ENCODE measurements at places on chromosomes 3 and 15. TPM values are rescaled to one million over a fixed set of nuclear protein-coding genes. Genes with fewer than 3 reads are reported as not detected.

DNA sequence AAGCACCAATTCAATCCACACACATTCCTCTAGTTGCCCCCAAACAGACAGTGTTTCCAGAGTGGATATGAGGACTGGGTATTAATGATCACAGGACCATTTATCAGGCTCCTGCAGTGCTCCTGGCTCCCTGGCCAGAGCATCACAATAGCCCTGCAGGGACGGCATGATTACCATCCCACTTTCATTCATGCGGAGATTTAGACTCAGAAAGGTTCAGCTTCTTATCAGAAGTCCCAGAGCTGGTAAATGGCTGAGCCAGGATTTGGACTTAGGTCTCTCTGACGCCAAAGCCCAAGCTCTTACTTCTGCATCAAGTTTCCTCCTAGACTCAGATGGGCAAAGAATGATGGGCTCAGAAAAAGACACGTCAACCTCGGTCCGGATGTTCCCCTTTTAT, 2.9 kb upstream of the EPHB3 start:
- DNase-seq: no peak

- DNase-seq: no peak
Measured at GRCh38 chr3:46212101-46212500, 4.0 kb upstream of the CCR1 start.

Gene CCDC39
- total RNA-seq: not detected

DNA sequence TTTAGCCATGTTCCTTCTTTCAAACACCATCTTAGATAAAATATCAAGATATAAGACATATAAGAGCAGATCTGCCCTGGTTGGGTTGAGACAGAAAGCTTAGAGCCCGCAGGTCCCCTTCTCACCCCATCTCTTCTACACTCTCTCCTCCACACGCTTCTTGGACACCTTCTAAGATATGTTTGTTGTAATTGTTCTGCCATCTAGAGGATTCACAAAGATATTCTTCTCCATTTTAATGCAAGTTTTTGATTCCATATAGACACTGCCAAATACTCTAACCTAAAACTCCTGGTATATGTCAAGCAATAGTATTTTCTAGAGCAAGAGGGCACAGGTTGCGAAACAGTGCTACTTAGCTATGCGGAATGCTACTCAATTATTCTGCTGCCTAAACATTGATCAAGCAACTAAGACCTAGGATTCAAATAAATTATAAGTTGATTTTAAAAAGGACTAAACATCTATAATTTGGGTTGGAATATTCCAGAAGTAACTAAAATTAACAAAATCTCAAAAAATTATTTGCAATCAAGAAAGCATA, 6.8 kb downstream of the CHRM5 start:
- DNase-seq: no peak

- DNase-seq: no peak
Measured at GRCh38 chr3:47421741-47422649, 41.2 kb downstream of the PTPN23 start.

DNA sequence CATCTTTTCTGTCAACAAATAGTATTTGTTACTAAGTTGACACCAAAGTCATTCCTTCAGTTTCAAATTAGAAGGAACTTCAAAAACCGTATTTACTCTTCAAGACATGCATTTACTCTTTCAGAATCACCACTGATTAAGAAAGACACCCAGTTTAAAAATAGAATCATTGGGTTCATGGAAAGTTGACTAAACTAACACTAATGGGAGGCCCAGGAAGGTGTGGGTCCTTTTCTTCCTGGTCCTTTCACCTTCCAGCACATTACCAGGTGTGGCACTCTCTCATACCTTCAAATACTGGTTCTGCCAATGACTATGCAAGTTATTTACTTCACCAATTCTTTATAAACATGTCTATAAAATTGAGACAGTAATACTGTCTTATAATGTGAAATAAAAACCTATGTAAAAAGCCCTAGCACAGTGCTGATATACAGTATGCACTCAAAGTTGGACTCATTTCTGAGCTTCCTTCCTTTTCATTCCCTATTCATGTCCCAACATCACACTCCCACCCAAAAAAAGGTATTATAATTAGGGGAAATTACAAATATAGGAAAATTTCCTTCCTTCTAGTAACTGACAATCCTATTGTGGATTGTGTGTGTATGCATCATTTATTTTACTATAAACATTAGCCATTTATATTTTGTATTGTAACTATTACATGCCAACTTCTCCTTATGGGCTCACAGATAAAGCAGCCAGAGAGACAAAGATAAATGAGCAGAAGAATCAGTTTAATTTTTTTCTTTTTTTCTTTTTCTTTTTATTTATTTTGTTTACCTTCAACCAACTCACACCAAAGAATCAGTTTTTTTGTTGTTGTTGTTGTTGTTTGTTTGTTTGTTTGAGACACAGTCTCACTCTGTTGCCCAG, 48.9 kb downstream of the LRRFIP2 start:
- DNase-seq: no peak

GRCh38 chr3:165895919-165896318, 58.7 kb upstream of the BCHE start:
- no peak for DNase-seq

- no peak for DNase-seq
Measured at GRCh38 chr3:196985298-196985697, 16.7 kb upstream of the PIGZ start.

Gene CELF6
- total RNA-seq: 1.0 TPM
